ENCODE measurements at places on chromosomes 6 and 20.

GRCh38 chr6:105250533-105250932, 70.7 kb upstream of the POPDC3 start:
- no peak for DNase-seq

DNA sequence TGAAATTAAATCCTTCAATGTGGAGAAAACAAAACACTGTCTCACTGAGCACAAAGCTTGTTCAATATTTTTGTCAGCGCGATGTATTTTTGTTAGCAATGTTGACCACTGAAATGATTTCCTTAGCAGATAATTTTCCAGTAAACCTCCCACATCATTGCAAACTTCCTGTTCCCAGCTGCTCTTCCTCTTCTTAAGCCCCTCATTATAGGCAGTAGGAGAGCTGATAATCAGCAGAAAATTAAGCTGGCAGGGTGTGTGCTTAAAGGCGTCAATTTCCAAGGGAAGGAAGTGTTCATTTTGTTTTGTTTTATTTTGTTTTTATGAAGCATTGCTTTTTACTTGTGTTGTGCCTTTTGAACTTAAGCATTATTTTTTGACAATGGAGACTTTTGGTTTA, 29.1 kb upstream of the TMEM14A start:
- no peak for DNase-seq

DNA sequence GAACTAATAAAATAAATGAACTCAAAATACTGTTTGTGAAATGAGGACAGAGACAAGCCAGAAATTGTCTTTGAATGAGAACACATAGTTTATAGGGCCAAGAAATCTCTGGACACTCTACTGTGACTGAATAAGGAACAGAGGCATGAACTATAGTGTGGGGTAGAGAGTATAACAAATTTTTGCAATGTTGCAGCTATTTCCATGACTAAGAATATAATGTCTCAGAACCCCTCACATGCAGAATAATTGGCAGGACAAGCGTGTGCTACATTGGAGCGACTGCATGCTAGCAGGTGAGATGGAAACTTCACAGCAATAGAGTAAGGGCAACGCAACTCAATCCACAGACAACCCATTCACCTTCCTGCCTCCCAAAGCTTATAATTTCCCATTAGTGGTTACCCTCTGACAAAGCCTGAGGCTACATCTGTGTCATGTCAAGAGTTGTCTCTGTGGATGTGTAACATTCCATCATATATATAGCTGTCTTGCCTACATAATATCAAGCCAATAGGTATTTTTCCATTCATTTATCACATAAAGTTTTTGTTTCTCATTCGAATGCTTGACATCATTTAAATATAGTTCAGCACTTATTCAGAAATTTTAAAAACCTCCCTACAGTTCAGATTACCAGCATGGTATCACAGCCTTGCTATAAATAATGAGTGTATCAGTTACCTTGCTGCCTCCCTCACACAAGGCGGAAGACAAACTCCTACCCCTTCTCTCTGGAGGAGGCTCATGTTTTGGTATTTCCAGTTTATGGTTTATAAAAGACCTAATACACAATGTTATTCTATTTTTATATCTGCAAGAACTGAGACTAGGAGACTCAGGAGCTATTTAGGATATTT, 47.9 kb upstream of the ECHDC1 start:
- DNase-seq = no peak

- no peak for DNase-seq
Measured at GRCh38 chr6:75386050-75386770, 101.6 kb upstream of the TMEM30A start.

- no peak for DNase-seq
Measured at GRCh38 chr6:148885925-148886845, 139.4 kb downstream of the UST start.

GRCh38 chr20:59027741-59028320, 4.3 kb downstream of the ATP5F1E start:
- no peak for DNase-seq

DNA sequence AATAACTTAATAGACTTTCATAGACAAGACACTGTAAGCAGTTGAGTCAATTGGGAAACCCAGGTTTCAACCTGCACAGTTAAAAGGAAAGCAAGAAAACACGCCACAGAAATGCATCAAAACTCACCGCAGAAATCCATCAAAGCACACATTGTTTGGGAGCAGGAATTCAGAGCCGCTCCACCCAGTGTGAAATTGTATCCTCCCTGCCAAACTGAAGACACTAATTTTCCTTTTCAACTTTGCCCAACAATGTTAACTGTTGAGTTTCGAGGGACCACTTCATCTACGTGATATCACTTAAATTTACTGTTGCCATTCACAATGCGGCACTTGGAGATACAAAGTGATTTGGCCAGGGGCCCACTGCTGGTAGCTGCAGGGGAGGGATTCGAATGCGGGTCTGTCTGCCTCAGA, 92.7 kb downstream of the DACT2 start:
- DNase-seq = no peak

DNA sequence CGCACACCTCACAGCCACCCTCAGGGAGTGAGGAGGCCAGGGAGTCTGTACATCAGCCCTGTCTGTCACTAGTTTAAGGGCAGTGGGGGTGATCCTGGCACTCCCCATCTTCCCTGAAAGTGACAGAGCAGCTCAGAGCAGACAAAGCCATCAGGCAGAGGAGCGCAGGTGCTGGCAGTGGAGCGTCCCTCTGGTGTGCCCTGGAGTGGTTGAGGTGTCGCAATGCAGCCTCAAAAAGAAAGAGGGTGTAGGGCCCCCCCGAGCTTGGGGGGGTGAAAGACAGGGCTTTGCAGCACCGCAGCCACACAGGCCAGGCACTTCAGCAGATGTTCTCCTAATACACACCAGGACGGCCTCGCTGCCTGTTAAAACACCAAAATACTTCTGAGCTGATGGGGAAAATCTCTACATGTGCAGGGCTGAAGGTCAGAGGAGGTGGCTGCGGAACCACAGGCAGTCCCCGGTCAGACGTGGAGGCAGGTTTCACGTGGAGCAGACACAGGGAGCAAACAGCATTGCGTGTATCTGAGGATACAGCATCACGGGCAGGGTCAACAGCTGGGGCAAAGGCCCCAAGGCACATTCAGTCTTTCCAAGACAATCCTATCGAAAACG, 69.5 kb downstream of the PREX1 start:
- no peak for DNase-seq

- DNase-seq = no peak
Measured at GRCh38 chr6:44855562-44856411, 468.3 kb downstream of the CDC5L start.

DNA sequence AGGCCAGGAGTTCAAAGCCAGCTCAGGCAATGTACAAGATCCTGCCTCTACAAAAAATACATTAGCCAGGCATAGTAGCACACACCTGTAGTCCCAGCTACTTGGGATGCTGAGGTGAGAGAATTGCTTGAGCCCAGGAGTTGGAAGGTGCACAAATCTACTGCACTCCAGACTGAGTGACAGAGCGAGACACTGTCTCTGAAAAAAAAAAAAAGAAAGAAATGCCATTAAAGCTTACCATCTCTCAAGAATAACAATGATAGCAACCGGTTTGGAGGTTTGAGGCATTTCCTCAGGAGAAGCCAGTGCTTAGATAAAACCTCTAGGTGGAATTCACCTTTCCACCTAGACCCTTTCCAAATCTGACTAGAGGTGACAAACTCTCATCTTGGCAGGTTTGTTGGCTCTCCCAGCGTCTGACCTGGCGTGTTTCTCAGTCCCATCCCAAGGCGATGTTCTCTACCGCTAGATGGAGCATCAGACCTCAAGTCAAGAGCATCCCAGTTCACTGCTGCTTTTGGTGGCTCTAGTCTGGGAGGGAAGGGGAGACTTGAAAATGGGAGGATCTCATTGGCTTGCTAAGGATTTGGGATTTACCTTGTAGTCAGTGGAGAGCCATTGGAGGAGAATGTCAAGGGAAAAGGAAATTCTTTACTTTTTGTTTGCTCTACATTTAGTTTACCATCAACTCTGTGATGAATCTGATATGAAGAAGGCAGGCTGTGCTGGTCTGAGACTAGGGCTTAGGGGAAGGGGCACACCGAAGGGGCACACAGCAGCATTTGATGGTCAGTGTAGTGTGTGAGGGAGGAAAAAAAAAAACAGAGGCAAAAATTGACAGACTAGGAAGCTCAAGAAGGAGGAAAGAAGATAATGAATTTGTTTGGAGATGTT, 67.9 kb downstream of the NCOA7 start:
- DNase-seq = no peak

DNA sequence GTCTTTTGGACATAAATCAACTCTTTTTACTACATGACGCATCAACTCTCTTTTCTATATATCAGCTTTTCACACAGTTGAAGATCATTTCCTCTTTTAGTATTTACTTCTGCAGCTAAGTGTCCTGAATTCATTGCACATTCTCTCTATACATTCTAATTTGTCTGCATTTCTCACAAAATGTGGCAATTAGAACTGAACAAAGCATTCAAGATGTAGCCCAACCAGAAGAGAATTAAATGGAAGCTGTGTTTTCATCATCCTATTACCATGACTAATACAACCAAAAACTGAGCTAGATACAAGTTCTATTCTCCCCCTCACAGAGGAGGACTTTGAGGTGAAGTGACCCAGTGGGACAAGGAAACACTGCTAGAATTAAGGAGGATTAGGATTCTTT, 86.9 kb downstream of the PLCG1 start:
- no peak for DNase-seq

- DNase-seq = no peak
Measured at GRCh38 chr6:100664274-100665040, 199.7 kb upstream of the SIM1 start.

DNA sequence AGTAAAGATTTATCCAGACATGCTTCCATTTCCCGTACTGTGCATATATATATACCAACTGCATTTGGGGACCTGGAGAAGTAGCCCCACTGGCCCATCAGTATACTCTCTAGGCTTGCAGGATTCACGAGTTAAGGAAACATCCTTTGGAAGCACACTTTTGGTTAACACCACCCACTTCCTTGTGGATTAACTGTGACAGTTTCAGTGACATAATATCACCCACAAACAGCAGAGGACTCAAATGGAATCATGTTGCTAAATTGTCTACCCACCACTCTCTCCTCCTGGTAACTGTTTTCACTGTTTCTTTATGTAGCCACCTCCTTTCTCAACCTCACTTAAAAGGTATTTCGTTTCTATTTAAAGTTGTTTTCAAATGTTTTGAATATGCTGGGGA, 55.0 kb downstream of the PROKR2 start:
- DNase-seq = no peak

- DNase-seq = no peak
Measured at GRCh38 chr6:130518588-130518987, 152.8 kb downstream of the TMEM200A start.

DNA sequence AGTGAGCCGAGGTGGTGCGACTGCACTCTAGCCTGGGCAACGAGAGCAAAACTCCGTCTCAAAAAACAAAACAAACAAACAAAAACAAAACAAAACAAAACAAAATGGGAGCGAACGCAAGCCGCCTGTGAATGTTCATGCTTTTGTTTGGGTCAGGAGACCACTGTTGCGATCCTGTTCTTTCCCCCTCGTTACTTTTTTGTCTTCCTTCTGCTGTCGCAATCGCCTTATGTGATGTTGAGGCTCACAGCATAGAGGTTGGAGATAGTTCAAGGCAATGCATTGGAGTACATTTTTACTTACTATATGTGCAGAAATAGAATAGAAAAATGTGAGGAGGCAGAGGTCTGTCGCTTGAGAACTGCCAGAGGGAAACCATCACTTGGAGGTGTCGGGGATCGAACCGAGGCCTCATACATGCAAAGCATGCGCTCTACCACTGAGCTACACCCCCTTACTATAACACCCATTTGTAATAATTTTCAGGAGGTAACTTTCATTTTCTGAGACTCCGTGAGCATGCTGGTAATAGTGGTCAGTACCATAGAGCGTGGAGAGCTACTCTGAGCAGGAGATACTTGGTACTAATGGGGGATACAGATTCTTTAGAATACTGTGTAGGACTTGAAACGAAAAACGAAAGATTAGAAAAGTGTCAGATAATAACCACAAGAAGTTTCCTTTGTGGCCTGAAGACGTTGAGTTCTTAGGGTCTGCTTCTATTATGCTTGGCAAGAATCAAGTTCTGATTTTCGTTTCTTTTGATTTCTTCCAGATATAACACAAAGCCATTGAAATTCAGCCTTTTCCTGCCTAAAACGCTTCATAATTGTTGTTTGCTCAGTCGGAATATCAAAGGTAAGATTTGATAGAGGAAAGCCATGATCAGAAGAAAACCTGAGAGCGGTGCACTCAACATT, 121.1 kb downstream of the TRIM27 start:
- DNase-seq = no peak

DNA sequence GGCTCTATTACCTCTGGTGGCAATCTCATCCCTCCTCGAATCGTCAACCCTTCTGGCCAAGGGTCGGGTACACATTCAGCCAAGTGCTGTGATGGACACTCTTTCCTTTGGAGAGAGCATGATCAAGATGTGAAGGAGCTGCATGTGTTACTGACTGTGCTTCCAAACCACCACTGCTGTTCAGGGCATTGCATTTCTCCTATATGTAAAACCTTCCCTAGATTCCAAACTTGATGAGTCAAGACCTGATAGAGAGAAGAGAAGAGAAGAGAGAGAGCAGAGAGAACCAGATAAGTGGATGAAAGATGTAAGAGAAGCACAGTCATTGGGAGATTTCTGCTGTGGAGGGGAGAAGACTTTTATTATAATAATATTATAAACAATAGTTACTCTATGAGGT, 162.2 kb downstream of the KCNQ5 start:
- DNase-seq = no peak

DNA sequence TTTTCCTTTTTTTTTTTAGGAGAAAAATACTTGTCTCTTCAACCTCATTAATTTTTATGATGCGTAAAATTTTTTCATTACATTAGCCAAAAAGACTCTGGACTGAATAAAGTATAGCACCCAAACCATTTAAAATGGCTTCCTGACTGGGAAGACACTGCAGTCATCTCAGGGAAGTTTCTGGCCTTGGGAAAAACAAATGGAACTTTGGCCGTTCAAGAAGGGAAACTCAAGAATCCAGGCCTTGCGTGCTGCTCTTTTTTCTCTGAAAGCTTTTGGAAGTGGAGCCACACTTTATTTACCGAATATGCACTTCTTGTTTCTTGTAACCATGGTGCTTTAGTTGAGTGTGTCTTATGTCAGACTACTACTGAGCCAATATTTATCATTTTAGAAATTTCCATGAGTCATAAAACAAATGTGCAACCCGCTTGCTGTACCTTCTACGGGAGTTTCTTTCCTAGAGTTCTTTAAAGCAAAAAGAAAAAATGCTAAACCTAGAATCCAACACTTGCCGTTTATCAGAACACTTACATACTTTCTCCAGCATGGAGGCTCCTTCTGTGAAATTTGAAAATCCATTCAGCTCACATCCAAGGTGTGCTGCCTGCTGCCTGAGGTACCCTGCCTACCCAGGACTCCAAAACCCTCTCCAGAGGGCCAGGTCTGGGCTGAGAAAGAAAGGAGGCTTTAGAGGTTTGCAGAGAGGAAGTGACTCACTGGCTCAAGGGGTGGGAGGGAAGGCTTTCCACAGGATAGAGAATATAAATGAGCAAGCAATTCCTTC, 11.5 kb upstream of the DSTN start:
- DNase-seq = no peak
